ENCODE measurements at places on chromosomes 7 and 10.
A peak's percentile ranks its signal among the peaks of the same experiment; 100 is the strongest.

GRCh38 chr10:72087392-72087968 is 871 bp downstream of the SPOCK2 start:
- H3K27ac ChIP-seq = peak overlapping the region; percentile 50
- peaks cover 18% of the 10 kb centered on the region for H3K4me1 ChIP-seq
- H3K4me3 ChIP-seq = peak overlapping the region; percentile 65
- DNase-seq = no peak
- peaks cover 22% of the 10 kb centered on the region for H3K27me3 ChIP-seq

DNA sequence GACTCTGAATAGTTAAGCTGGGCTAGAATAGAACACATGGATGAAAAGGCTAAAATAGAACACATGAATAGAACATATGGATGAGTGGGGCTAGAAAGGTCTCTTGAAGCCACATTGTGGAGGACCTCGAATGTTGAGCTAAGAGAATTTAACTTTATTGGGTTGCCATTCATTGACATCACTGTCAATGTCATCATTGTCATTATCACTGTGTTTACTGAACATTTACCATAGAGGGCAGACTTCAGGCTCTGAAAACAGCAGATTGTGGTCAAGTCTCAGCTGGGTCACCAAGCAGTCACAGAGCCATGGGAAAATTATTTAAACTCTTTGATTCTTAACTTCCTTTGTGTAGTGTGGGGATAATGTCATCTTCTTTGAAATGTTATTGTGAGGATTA is 80.4 kb downstream of the WDFY4 start:
- no peak for DNase-seq
- H3K4me3 ChIP-seq = no peak overlapping the region
- no peaks in the 10 kb centered on the region for H3K4me1 ChIP-seq
- H3K27me3 ChIP-seq = no peaks in the 10 kb centered on the region
- H3K27ac ChIP-seq = no peak overlapping the region

DNA sequence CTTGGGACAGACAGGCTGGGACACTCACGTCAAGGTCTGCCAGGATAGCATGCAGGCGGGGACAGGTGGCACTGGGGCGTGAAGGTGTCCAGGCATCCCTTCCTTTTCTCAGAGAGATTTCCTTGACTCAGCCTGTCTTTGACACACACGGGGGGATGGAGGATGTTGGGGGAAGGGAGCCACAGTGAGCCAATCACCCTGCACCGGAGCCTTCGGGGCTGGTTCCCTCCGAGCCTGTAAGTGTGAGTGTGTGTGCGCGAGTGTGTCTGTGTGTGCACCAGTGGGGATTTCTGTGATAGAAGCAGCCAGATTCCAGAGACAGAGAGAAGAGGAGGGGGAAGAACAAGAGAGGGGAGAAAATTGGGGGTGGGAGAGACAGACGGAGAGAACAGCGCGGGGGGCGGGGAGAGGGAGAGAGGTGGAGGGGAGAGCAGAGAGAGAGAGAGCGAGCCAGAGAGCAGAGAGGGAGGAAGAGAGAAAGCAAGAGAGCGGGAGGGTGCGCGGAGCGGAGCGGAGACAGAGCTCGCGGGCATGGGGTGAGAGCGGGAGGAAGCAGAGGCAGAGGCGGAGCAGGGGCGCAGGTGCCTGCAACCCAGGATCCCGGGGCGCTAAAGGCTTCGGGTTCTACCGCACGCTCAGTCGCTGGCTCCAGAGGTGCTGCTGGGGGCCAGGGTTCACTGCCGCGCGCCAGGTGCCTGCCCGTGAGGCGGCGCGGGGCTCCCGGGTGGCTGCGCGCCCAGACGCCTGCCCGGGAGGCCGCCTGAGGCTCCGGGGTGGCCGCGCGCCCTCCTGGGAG is 466 bp upstream of the GPR26 start:
- no peak for DNase-seq
- H3K27me3 ChIP-seq = no peaks in the 10 kb centered on the region
- no peaks in the 10 kb centered on the region for H3K4me1 ChIP-seq
- no peaks in the 10 kb centered on the region for H3K36me3 ChIP-seq

- peaks cover 39% of the 10 kb centered on the region for H3K36me3 ChIP-seq
- H3K27ac ChIP-seq = no peak overlapping the region
- DNase-seq = no peak
- H3K4me3 ChIP-seq = no peak overlapping the region
- H3K27me3 ChIP-seq = no peaks in the 10 kb centered on the region
These were observed 128.6 kb downstream of the TRRAP start for GRCh38 chr7:99006739-99007424.

DNA sequence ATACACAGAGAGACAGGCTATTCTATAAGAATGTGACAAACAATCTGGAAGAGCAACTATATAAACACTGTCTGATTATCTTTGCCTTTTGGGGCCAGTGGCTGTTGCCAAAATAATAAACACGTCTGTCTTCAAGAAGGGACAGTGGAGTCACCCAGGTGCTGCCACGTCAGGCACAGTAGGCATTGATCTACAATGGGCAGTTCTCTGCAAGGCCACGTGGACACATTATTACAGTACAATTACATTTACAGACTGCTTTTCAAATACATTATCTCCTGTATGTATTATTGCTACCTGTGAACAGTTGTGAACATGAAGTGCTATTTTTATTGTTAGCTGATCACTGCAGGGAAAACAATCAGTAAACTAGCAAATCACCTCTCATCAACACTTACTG is 14.0 kb downstream of the DNMBP start:
- H3K27me3 ChIP-seq = no peaks in the 10 kb centered on the region
- H3K36me3 ChIP-seq = no peaks in the 10 kb centered on the region
- peaks cover 25% of the 10 kb centered on the region for H3K4me1 ChIP-seq
- DNase-seq = no peak

GRCh38 chr7:148289630-148290029 is 300.9 kb upstream of the C7orf33 start:
- no peak overlapping the region for H3K4me3 ChIP-seq
- H3K36me3 ChIP-seq = no peaks in the 10 kb centered on the region
- no peak overlapping the region for H3K27ac ChIP-seq
- DNase-seq = no peak

DNA sequence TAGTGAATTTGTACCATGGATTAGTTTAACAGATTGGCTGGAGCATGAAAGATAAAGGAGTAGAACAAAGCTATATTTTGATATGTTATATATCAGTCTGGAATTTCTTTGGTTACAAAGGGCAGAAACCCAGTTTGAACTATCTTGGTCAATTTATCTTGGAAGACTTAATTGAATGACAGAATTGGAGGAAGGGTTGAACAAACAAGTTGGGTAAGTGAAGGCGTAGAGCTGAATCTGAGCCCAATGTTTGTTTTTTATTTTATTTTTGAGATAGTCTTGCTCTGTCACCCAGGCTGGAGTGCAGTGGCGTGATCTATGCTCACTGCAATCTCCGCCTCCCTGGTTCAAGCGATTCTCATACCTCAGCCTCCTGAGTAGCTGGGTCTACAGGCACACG is 21.8 kb upstream of the JCAD start:
- H3K4me1 ChIP-seq = no peaks in the 10 kb centered on the region
- DNase-seq = no peak
- H3K27ac ChIP-seq = no peak overlapping the region
- H3K4me3 ChIP-seq = no peak overlapping the region
- no peaks in the 10 kb centered on the region for H3K27me3 ChIP-seq

DNA sequence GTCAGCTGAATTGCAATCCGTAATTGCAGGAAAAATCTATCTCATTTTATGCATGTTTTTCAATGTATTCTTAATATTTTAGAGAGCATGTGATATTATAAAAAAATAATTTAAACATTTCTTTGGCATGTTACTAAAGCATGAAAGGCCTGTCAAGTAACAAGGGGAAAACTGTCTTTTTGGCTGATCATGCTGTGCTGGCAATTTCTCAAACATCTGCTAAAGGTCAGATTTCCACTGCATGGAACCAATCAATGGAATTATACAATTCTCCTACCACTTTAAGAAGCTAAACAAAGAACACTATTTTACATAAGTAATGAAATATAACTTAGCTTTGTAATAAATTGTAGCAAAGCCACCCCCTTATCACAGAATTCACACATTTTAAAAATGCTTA is 49.4 kb downstream of the JMJD1C start:
- no peaks in the 10 kb centered on the region for H3K27me3 ChIP-seq
- H3K4me3 ChIP-seq = no peak overlapping the region
- no peaks in the 10 kb centered on the region for H3K36me3 ChIP-seq
- no peak overlapping the region for H3K27ac ChIP-seq
- no peaks in the 10 kb centered on the region for H3K4me1 ChIP-seq
- DNase-seq = no peak

GRCh38 chr10:113802997-113803396 is 50.9 kb downstream of the DCLRE1A start:
- no peak overlapping the region for H3K27ac ChIP-seq
- H3K27me3 ChIP-seq = no peaks in the 10 kb centered on the region
- no peak overlapping the region for H3K4me3 ChIP-seq
- no peak for DNase-seq
- no peaks in the 10 kb centered on the region for H3K4me1 ChIP-seq
- no peaks in the 10 kb centered on the region for H3K36me3 ChIP-seq

DNA sequence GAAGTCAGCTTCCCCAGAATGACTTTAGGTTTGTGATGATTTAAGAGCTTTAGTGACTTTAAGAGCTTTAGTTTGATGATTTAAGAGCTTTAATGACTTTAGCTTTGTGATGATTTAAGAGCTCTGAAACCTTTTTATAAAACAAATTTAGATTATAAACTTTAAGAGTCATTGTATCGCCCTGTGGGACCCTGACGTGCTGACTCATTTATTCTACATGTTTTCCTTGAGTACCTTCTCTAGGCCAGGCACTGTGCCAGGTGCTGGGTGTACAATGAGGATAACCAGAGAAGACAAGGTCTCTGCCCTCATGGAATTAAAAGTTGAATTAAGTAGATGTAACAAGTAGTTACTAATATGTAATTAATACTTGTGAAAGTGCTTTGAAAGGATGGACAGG is 45.4 kb downstream of the CNNM1 start:
- no peaks in the 10 kb centered on the region for H3K36me3 ChIP-seq
- no peaks in the 10 kb centered on the region for H3K27me3 ChIP-seq
- DNase-seq = no peak
- H3K4me1 ChIP-seq = no peaks in the 10 kb centered on the region
- H3K4me3 ChIP-seq = no peak overlapping the region

GRCh38 chr7:27202862-27203134 is 2.9 kb upstream of the HOXA13 start:
- H3K4me1 ChIP-seq = peaks cover 31% of the 10 kb centered on the region
- no peak for DNase-seq
- no peak overlapping the region for H3K27ac ChIP-seq

DNA sequence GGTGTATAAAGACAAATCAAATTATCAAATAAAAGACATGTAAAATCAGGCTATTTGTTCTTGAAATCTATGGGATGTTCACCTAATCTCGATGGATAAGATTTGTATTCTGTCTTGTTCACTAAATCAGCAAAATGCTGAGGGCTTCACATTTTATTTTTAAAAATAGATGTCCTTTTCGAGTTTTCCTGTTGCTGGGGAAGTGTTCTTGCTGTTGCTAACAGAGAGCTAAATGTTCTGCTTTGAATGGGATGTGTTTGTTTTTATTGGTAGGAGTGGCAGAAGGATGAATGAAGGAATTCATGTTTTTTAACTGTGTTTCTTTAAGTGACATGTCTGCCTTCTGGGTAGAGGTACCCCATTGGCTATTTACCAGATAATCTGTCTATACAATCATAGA is 7.3 kb upstream of the SNX13 start:
- no peak for DNase-seq
- no peak overlapping the region for H3K4me3 ChIP-seq
- no peaks in the 10 kb centered on the region for H3K27me3 ChIP-seq
- H3K4me1 ChIP-seq = no peaks in the 10 kb centered on the region

DNA sequence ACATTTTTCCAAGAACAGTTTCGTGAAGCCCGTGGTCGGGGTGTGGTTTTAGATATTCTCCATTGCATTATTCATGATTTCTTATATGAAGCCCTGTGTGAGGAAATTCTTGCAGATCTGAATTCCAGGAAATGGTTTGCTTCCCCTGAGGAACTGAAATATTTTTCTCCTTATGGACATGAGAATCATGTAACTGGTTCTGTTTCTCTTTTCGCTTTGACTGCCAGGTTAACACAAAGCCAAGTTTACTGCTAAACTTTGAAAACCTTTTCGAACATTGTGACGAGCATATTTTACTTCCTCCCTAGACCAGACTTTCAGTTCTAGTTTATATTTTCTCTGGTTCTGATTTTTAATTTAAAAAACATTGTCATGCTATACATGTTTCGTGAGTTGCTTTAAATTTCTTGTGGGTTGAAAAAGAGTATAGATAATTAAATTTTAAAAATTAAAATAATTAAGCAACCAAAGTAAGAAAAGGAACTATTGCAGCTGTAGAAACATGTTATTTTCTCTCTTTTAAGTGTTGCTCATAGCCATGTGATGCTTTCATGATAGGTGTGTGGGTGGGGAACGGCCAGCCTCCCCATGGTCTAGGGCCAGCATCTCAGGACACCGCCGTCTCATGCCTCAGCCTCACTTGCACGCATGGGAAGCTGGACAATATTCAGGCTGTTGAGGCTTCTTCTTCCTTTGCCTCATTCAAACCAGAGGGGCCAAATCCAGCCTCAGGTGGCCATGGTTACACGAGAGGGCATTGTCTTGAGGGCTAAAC is 97.1 kb downstream of the CREB5 start:
- no peak overlapping the region for H3K4me3 ChIP-seq
- H3K27me3 ChIP-seq = no peaks in the 10 kb centered on the region
- H3K36me3 ChIP-seq = no peaks in the 10 kb centered on the region
- no peaks in the 10 kb centered on the region for H3K4me1 ChIP-seq

DNA sequence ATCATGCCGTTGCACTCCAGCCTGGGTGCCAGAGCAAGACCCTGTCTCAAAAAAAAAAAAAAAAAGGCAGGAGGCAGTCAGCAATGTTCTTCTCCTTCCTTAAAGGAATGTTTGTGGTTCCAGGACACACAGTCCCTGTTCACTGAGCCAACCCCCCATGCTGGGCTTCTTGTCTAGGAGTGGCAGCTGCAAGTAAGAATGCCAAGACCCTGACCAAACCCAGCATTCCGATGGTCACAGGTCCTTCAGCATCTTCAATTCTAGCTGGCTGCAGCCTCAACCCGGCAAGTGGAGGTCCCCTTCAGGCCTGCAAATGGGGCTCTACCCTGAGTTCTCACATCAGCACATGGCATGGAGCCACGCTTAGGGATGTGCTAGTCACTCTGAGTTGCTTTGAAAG is 38.2 kb upstream of the CUX1 start:
- H3K36me3 ChIP-seq = no peaks in the 10 kb centered on the region
- no peak overlapping the region for H3K4me3 ChIP-seq

DNA sequence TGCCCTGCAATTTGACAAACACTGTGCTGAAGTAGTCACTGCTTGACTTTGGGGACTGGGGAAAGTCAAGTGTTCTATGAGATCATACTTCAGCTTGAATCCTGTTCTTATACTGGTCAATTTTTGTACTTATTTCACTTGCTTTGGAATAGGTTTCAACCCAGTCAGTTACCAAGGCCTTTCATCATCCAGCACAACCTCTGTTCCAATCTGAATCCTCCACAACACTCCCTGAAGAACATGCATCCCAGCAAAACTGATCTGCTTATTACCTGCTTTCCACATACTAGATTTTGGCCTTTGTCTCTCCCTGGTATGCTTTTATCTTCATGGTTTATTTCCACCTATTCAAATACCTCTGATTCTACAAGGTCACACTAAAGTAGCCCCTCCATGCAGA is 29.5 kb downstream of the DPY19L1 start:
- H3K4me1 ChIP-seq = peaks cover 21% of the 10 kb centered on the region
- no peak for DNase-seq
- no peaks in the 10 kb centered on the region for H3K36me3 ChIP-seq
- H3K4me3 ChIP-seq = no peak overlapping the region
